ENCODE measurements at places on chromosomes 5 and 9.

DNA sequence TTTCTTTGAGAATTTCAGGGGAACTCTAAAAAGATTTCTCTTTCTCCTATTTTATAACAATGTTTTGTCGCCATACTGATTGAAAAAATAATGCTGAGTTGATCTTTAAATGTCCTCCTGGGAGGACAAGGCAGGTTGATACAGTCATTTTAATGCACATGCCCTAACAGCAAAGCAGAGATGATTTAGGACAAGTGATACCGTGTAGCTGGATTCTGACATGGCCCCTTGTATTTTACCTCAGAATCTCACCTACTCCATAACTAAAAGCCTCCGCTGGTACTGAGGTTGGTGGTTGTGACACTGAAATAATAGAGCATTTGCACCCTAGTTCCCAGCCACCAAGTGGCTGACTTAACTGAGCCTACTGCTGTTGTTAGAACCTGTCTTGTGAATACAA is 811 bp upstream of the LRRTM2 start:
- no peak for DNase-seq

DNA sequence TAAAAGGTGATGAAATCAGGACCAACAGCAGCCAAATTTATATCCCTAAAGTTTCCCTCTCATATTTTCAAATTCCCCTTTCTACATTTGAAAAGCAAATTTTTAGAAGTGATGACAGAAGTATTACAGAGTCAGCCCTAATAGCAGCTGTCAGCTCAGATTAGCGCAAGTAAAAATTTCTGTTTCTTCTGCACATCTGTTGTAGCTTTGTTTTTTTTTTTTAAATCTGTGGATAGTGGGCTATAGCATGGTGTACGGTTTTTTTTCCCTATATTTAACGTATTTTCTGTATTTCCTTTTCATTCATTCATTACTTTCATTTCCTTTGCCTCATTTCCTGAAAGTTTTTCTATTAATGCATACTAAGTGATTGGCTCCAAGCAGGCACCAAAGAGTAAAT is 99.1 kb downstream of the MACIR start:
- DNase-seq = no peak

GRCh38 chr9:108549184-108549583 is 306.6 kb downstream of the ACTL7B start:
- no peak for DNase-seq

- DNase-seq = no peak
Measured at GRCh38 chr9:128414461-128414860, 6.2 kb upstream of the CERCAM start.

DNA sequence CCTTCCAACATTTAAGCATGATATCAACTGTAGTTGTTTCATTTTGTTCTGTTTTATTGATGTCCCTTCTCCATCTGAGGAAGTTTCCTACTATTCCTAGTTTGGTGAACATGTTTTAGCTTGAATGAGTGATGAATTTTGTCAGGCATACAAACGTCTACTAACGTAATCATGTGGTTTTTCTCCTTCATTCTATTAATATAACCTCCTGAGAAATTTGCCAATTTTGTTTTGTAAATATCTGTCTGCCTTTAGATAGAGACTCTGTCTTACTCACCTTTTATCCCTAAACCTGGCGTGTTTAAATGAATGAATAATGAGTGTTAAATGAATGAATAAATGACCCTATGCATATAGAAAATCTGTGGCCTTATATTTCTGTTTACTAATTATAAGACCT is 26.5 kb upstream of the NREP start:
- DNase-seq = no peak

DNA sequence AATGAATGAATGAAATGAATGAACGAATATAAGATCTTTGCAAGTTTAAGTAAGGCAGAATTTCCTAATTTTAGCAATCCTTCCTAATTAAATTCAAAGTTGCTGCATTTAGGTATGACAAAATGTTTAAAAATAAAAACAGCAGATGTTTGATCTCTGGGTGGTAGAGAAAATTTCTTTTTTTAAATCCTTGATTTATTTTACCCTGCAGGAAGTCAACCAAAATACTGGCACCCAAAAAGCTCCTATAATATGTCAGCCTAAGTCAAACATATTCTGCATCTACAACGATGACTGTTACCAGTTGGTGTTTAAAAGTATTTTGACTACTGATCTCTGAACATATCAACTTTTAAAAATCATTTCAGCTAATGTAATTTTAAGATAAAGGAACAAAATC is 58.4 kb downstream of the TTC39B start:
- DNase-seq = no peak

All from iPS DF 19.7 (cell line).